ENCODE measurements at places on chromosomes 12 and 14. TPM values are rescaled to one million over a fixed set of nuclear protein-coding genes. Genes with fewer than 3 reads are reported as not detected.

- DNase-seq, result no peak
These were observed 113.0 kb downstream of the MED13L start for GRCh38 chr12:116164250-116165035.

Gene CPNE6
- not detected for total RNA-seq

DNA sequence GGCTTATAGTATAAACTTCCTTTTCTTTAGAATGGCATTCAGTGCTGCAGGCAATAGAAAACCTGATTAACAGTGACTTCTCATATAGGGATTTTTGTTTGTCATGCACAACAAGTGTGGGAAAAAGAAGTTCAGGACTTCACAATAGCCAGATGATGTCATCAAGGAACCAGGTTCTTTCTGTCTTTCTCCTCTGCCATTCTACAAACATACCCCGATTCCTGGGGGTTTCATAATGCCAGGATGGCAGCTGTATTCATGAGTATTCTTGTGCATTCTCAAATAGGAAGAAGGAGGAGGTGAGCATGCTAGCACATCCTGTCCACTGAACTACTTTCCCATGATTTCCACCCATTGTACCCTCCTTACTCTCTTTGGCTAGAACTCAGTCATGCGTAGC lies 182.7 kb upstream of the EEA1 start:
- no peak for DNase-seq

DNA sequence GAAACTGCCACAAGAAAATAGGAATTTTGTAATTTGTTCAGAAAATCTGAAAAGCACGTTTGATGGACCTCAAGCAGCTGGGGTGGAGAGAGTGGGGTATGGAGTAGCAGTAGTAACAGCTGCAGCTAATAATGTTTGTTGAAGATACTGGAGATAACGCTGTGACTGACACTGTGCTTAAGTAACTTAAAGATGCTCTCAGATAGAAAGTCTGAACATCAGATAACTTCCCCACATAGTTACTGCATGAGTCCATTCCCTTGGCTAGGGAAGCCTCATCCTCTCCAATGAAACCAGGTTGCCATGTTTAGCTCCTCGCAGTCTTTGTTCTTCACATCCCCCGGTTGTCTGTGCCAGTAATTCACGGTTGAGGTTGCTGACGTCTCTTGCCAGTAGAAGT lies 24.9 kb downstream of the RMST start:
- no peak for DNase-seq

GRCh38 chr12:110548678-110549077 lies 34.4 kb downstream of the PPTC7 start:
- no peak for DNase-seq

Gene DTX1
- total RNA-seq, result 3.7 TPM

GRCh38 chr14:99436247-99437180 lies 44.1 kb downstream of the SETD3 start:
- DNase-seq, result no peak

- no peak for DNase-seq
These were observed 32.6 kb upstream of the CD9 start for GRCh38 chr12:6167327-6168280.

DNA sequence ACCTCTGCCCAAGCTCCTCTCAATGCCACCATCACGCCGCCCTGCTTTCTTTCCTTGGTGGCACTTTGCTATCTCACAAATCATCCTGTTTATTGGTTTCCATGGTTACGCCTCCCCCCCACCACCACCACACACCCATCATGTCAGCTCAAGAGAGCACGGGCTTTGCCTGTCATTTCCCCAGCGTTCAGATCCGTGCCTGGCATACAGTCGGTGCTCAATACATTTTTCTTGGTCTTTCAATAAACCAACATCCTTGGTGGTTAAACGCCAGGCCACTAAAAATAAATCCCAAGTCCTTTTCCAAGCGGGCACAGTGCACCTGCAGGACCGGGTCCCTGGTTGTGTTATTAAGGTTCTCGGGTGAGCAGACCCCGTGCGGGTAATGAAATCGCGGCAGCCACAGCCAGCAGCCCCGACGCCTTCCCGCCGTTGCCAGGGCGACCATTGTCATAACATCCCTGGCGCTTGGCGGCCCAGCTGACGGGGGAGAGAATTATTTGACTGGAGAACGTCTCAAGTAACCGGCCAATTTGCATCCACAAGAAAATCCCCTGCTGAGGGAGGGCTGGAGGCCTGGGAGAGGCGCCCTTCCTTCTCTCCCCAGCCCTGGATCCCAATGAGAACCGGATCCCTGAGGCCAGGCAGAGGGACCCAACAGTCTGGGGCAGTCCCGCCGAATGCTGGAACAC lies 92.9 kb downstream of the KSR2 start:
- no peak for DNase-seq

DNA sequence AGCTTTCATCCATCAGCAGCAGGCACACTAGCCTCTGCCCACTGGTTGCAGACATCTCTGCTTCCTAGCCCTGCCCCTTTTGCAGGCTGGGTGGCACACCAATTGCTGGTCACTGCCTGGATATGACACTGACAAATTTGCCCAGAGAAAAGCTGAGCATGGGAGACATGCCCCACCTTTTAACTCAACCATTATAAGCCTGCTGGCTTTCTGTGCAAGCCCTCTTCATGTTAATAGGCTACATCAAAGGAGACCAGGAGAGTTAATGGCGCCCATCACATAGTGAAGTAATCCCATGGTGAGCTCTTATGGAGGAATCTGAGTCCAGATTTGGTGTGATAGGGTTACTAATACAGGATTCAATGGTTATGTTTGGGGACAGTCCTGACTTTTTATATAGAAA lies 139.2 kb downstream of the KICS2 start:
- no peak for DNase-seq

- peak; percentile 90 for DNase-seq
These were observed 63.1 kb downstream of the ARL6IP4 start for GRCh38 chr12:123043536-123044001.

GRCh38 chr14:94337274-94337673 lies 14.1 kb upstream of the SERPINA6 start:
- DNase-seq, result no peak

DNA sequence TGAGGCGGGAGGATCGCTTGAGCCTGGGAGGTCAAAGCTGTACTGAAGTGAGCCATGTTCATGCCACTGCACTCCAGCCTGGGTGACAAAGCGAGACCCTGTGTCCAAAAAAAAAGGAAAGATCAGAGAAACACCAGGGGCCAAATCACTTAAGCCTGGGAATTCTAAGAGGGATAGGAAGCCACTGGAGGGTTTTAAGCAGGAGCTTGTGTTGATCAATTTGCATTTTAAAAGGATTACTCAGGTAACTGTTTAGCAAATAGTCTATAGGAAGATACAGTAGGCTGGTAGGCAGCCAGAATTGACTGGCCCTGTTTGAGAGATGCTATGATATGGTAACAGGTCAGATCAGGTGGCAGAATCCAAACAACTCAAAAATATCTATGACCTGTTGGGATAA lies 162.7 kb downstream of the SPTSSA start:
- DNase-seq, result no peak

- no peak for DNase-seq
These were observed 87.3 kb upstream of the RFLNA start for GRCh38 chr12:124207617-124208016.

- DNase-seq, result peak; percentile 11
These were observed 8.0 kb downstream of the DTX1 start for GRCh38 chr12:113064395-113065125.

DNA sequence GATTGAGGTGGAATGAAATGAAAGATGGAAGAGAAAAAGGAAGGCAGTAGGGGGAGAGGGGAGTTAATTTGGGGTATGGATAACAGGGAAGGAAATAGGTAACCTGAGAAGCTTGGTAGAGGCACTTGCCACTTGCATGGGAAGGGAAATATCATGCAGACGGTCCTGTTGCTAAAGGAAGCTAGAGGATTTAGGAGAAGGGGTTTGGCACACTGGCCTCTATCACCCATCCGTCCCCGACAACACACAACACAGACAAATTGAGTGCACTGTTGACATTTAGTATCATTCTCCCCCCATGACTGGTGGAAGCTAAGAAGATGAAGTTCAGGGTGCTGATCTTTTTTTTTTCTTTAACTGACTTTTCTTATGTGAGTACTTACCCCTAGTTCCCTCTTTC lies 2.0 kb downstream of the OR10AD1 start:
- DNase-seq, result no peak

- no peak for DNase-seq
These were observed 58.8 kb upstream of the ACTN1 start for GRCh38 chr14:69037790-69038454.

GRCh38 chr14:100320157-100320856 lies 2.8 kb upstream of the SLC25A47 start:
- DNase-seq, result no peak

Gene SSTR1
- 0.51 TPM for total RNA-seq

DNA sequence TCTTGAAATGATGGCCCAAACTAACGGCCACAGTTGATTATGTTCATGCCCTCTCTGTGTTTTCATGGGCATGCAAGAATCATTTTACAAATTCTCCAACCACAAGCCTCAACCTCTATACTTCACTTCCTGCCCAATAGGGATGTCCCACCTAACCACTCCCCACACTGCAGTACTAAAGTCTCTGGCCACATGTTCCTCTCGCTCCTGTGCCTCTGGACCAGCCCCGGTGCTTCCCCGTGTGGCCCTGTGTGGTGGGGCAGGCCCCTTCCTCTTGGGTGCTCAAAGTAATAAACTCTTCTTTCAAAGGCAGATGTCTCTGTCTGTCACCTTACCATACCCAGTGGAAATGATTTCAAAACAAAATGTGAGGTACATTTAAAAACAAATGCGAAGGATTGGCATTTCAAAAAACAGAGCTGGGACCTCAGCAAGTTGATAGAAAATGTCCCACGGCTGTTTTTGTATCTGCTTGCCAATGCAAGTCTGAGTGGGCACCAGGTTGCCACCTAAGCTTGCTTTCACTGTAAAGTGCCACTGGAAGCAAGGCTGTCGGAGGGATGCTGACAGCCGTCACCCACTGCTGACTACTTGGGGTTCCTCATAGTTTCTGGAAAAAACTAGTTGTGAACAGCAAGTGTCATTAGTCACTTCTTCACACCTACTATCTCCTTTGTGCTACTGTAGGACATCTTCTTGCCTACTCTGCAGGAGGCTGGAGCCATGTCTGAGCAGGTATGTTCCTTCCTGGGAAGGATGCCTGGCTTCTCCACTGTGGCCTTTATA lies 8.2 kb upstream of the SERPINA11 start:
- DNase-seq, result no peak

Gene ADCY6
- total RNA-seq, result 55.6 TPM

Gene TAS2R9
- not detected for total RNA-seq

DNA sequence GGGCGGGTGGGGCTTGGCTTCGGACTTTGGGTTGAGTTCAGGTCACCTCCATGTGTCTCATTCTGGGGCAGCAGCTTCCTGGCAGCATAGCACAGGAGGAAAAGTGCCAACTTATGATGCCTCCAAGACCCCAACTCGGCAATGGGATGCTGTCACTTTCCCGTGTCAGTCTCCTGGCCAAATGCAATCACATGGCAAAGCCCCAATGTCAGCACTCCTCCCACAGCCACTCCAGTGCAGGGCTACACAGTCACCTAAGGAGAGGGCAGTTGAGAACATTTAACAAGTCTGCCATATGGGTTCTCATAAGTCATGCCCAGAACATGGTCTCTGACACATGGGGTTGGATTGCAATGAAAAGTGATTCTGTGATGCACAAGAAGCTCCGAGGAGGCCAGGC lies 26.7 kb downstream of the ELK3 start:
- peak; percentile 80 for DNase-seq

Gene PZP
- 0.30 TPM for total RNA-seq

- no peak for DNase-seq
These were observed 17.1 kb downstream of the LUM start for GRCh38 chr12:91094032-91094662.

Gene POU6F1
- total RNA-seq, result 8.6 TPM

Gene FKBP3
- total RNA-seq, result 121 TPM

DNA sequence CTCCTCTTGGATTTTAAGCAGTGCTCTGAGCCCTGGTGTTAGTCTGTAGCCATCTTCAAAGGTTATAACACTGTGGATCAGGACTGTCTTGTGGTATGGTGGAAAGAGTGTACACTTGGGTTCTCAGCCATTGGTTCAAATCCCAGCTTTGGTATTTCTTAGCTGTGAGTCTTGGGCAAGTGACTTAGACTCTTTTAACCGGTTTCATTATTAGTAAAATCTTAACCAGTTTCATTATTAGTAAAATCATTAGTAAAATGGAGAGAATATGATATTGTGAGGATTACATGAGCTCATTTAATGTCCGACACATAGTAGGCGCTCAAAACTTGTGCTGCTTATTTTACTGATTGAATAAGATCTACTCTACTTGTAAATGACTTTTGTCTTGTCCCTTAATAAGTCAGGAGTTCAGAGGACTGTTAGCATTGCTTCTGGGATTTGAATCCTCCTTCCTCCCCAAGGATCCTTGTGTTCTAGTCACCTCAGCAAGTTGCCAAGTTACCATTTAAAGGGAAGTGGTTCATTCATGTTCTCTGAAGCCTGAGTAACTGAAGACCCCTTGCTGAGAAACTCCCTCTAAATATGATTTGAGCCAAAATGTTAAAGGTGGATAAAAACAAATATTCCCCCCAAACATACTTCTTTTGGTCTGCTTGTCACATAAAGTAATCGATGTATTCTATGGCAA lies 12.4 kb downstream of the TTLL5 start:
- no peak for DNase-seq

- DNase-seq, result no peak
These were observed 387.5 kb downstream of the IPO8 start for GRCh38 chr12:30308010-30308717.

DNA sequence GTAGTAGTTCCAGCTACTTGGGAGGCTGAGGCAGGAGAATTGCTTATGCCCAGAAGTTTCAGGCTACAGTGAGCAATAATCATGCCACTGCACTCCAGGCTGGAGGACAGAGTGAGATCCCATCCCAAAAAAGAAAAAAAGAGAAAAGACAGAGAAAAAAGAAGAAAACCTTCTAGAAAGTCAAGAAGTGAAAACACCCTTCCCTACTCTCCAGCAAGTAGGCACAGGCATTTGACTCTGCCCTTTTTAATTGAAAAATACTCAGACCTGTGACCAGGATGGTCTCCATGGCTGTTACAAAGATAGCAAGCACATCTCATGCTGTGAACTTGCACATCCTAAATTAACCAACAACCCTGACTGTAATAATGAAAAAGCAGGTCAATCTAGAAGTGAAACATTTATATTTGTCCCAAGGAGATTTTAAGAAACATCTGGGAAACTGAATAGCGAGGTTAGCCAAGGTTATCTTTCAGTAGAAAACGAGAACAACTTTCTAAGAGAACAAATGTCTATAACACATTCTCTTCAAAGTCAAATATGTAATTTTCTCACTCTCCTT lies 2.0 kb downstream of the TMTC1 start:
- no peak for DNase-seq

DNA sequence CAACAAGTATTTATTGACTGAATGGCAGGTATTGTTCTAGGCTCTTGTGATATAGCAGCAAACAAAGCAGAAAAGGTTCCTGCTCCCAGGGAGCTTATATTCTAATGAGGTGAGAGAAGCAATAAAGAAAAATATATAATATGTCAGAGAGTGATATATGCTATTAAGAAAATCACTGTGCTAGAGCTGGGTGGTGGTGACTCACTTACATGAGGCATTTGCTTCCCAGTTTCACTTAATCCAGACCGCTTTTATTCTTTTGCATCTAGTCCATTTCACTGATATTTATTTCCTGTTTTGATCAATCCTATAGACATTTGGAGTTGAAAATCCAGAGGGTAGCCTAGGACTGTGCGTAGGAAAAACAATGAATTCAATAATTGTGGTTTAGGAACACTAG lies 17.5 kb downstream of the TRHDE start:
- no peak for DNase-seq

GRCh38 chr12:54051874-54052437 lies 1.7 kb upstream of the HOXC4 start:
- DNase-seq, result no peak

Gene OTX2
- not detected for total RNA-seq

GRCh38 chr12:114669401-114670290 lies 14.3 kb downstream of the TBX3 start:
- no peak for DNase-seq

GRCh38 chr12:31496257-31496656 lies 94.7 kb downstream of the DENND5B start:
- no peak for DNase-seq
